ENCODE measurements at places on chromosomes 7 and 10.

DNA sequence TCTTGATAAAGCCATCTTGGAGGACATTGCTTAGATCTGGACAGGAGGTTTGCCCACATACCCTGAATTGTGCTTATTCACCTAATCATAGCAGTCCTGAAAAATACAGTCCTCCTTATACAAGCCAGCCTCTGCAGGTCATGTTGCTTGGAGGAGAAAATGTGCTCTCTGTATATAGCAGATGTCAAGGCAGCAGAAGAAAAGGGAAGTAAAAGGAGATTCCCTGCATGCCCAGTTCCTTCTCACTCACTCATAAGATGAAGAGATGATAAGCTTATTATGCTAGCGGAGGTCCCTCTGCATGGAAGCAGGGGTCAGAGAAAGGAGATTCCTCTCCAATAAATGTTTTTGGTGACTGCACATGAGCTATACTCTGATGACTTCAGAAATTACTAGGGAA is 458.8 kb upstream of the ZMIZ1 start:
- no peak for DNase-seq

DNA sequence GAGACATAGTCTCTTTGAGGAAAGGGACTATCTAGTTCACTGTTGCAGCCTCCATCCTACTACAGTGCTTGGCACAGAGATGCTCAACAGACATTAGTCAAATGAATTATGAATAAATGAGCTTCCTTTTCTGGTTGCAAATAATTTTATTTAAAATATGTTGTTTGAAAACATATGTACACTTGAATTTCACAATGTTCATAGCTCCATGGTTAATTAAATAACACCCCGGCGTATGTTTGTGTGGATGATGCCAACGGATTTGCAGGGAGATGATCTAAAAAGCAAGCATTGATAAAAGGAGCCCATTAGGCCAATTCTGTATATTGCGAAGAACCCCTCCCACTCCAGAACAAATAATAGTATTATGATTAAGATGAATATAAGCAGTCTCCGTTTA is 47.8 kb upstream of the ORC5 start:
- no peak for DNase-seq

- DNase-seq, result no peak
Measured at GRCh38 chr10:96560966-96561887, 25.6 kb downstream of the TM9SF3 start.

DNA sequence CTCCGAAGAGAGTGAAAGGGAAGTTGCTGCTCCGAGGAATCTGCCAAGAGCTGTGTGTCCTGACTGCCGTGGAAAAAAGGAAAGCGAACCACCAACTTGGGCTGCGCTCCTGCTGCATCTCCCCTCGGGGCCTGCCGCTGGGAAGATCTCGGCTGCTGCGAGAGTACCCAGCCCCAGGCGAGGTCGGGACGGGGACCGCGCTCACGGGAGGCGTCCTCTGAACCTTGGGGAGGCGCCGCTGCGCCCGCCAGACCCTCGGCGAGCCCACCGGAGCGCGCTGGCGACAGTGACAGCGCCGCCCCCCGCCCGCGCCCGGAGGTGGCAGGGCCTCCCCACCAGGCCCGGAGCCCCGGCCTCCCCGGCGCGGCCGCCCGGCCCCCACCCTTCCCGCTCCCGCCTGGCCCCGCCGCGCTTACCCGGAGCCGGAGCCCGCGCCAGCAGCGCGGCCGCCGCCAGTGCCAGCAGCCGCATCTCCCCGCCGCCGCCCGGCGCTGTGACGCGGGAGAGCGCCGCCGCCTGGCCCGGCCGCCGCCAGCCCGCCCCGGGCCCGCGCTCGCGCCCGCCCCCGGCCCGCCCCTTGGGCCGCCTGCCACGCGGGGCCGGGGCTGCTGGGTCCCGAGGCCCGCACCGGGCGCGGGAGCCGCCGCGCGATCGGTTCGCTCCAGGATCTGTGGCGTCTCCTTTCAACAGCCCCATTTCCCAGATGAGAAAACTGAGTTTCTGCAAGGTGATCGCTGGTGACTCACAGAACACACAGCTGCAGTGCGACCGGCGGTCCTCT is at the start of gene VSTM4:
VSTM4 (minus strand) TSS at position 508 of the 781 bp plus-strand sequence; CDS start at position 471, 37 bp downstream.
- DNase-seq, result peak; percentile 61

- DNase-seq, result no peak
Measured at GRCh38 chr7:33550363-33550762, 355.0 kb upstream of the BMPER start.

DNA sequence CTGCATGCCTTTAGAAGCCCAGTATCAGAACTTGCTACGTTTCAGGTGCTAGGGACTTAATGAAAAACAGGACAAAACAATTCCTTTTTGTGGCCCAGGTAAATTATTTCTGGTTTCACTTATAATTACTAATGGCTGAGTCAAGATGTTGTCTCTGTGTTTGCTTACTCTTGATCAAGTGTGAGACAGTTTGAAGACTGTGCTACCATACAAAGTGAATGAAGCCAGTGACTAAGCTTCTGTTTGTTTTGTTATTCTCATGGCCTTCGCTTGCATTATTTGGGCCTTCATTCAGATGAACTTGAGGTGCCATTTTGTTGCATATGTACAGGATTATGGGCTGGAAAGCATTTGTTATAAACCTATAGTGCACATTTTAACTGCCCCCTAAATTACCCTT is 17.9 kb downstream of the SMNDC1 start:
- DNase-seq, result no peak

DNA sequence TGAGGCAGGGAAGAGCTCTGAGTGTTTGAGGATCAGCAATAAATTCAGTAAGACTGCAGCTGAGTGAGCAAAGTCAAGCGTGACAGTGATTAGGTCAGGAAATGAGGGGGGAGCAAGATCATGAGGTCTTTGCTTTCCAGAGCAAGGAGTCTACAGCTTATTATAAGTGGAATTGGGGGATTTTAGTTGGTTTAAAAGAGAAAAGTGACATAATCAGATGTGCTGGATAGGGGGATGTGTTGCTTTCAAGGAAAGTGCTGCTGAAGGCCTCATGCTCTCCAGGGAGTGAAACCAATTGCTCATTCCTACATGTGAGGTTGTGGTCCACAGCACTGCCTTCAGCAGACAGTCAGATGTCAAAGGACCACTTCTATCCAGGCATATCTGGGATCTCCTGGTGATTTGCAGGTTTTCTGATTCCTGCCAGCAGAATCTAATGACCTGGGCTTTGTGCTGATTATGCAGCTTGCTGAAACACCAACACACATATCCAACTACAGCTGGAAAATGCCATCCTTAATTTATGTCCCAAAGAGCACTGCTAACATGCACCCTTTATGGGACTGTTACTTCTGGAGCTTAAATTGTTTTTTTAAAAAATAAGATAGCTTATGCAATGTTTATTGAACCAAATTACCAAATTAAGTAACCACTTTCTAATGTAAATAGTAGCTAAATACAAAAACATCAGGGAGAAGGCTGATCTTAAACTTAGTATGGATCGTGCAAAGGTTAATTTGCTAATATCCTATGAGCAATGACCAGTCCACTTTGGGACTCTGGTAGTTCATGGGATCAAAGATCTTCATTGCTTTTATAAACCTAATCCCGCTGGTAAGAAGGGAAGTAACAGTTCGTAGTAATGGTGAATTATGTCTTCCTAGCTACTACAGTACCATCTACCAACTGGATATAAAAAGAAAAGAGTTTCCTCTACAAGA is 607.6 kb downstream of the KCNMA1 start:
- DNase-seq, result no peak

- DNase-seq, result no peak
Measured at GRCh38 chr10:5583525-5584175, 58.9 kb downstream of the CALML3 start.

- no peak for DNase-seq
Measured at GRCh38 chr10:28177944-28178637, 124.8 kb downstream of the MPP7 start.

GRCh38 chr10:71974489-71975021 is 10.4 kb downstream of the CHST3 start:
- no peak for DNase-seq

DNA sequence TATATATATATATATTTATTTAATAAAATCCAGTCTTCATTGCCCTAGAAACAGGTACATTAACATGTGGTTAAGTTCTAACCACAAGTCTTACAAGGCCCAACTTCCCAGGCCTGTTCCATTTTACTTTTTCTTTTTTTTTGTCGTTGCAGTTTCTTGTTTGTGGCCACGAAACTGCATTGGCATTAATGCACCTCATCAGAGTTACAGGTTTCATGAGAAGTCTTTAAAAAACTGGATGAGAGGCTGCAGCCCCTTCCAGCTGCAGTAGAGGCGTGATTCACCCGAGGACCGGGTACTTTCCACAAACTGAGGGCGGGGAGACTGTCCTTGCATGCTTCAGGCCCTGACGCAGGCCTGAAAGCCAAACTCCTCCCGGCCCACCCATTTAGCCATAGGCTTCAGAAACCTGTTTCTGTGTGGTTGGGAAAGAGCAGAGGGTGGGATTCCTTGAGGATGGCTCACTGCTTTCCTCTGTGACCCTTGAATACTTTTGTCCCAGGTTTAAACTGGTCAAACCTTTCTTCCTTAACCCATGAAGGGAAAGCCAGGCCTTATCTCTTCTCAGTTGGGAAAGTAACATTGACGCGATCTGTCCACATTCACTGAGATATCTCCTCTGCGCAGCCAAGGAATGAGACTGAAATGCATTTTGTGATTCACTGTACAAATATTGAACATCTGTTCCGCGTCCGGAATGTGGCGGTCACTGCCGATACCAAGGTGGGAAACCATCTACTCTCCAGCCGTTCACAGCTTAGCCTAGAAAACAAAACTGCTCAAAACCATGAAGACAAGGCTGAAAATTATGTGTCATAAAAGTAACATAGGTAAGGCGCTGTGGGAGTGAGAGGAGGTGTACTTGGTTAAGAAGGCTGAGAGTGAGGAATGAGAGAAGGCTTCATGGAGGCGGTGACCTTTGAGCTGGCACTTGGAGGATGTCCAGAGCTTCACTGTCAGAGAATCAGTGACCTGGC is 311.7 kb downstream of the GATA3 start:
- no peak for DNase-seq

- no peak for DNase-seq
Measured at GRCh38 chr7:11506417-11506816, 325.6 kb downstream of the THSD7A start.

DNA sequence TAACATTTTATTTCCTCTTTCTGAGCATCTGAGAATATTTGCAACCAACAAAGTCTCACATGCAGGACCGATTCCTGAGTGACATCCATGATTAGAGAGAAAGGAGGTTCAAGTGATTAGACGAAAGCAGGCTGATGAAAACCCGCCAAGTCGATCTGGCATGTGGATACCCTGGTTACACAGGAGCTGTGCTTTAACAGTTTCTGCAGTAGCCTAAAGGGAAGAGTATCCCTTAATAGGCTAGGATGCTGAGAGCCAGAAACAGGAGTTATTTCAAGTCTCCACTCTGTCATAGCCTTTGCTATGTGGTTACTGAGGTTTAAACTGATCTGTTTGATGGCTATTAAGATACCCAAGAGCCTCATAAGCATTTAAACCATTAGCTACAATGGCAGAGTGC is 82.5 kb downstream of the PRKCQ start:
- no peak for DNase-seq

GRCh38 chr10:123724747-123725146 is 58.6 kb downstream of the GPR26 start:
- DNase-seq, result peak; percentile 38

- no peak for DNase-seq
Measured at GRCh38 chr10:31262672-31263071, 56.3 kb upstream of the ZEB1 start.

- no peak for DNase-seq
Measured at GRCh38 chr10:121579656-121580055, 18.6 kb downstream of the FGFR2 start.

DNA sequence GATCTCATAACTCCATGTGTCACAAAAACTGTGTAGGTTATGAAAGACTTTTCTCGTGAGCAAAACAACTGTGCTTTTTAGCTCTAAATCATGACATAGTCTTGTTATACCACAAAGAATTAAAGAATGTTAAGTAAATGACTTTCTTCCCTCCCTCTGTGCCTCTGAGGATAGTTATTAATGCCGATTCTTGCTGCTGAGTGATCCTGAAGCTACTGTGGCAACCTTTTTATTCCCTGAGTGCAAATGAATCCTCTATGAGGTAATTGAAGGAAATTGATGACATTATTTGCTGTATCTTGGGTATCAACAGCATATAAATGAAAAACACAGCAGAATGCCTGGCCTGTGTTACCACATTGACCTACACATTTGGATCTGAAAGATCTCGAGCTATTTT is 142.2 kb upstream of the HDAC9 start:
- no peak for DNase-seq

DNA sequence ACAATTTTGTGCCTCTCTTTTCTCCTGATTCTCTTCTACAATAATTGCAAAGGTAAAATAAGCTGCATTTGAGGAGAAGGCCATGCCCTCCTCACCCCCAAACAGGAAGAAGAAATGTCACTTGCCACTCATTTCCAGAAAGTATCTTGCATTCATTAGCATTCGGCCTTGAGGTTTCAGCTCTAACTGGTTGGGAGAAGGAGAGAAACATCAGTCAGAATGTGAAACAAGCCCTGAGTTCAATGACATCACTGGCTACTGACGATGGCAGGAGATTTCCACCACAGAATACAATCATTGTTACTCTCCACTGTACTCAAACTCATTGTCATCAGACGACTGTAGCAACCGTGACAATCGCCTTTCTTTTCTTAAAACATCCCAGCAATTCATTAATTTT is 72.8 kb downstream of the PRKCQ start:
- no peak for DNase-seq

DNA sequence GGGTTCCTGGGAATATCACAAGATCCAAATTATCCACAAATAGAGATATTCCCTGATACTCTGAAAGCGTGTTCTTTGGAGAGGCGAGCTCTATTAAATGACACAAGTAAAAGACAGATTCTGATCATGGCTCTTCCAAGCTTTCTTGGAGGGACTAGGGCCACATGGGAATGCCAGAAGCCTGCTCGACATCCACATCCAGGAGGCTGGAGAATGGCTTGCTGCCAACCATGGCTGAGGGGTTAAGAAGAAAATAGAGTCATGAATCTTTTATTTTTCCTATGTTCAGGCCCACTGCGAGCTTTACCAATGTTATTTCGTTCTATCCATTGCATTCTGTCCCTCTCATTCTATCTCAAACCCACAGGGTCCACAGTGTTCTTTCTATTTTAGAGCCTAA is 1018.0 kb upstream of the CELF2 start:
- no peak for DNase-seq

GRCh38 chr10:70559861-70560260 is 42.7 kb downstream of the PRF1 start:
- no peak for DNase-seq

DNA sequence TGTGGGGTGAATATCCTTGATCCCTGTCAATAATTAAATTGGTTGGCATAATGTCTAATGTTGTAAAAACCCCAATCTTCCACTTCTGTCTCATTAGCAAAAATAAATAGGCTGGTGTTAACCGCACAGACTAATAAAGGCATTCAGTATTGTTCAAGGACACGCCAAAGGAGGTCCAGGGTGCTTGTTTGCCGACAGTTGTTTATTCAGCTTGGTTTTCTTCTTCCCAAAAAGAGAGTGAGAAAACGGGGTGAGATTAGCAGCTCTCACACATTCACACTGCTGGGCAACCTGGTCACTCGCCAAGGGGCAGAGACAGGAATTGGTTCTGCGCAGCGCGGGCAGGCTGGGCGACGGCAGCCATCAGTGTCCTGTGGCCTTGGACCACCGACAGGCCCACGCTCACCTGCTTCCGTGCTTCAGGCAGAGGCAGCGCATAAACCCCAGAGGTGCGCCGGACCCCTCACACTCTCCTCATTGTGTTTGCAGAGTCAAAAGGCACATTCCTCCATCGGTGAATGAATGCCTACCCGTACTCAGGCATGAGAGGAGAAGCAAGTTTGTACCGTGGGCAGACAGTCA is 26.2 kb upstream of the LMBR1 start:
- no peak for DNase-seq

GRCh38 chr10:31816318-31816717 is 112.3 kb downstream of the ARHGAP12 start:
- no peak for DNase-seq

All from right atrium auricular region (tissue), 2 donors.